ENCODE measurements at places on chromosomes 13 and 19.

- DNase-seq: no peak
These were observed 1066.6 kb upstream of the SLC10A2 start for GRCh38 chr13:104132849-104133248.

- DNase-seq: no peak
These were observed 16.4 kb upstream of the DCUN1D2 start for GRCh38 chr13:113506871-113507388.

GRCh38 chr19:1856698-1857603 lies 6.4 kb downstream of the KLF16 start:
- DNase-seq: peak; percentile 85

- DNase-seq: no peak
These were observed 1.6 kb upstream of the GAS6 start for GRCh38 chr13:113865427-113865826.

DNA sequence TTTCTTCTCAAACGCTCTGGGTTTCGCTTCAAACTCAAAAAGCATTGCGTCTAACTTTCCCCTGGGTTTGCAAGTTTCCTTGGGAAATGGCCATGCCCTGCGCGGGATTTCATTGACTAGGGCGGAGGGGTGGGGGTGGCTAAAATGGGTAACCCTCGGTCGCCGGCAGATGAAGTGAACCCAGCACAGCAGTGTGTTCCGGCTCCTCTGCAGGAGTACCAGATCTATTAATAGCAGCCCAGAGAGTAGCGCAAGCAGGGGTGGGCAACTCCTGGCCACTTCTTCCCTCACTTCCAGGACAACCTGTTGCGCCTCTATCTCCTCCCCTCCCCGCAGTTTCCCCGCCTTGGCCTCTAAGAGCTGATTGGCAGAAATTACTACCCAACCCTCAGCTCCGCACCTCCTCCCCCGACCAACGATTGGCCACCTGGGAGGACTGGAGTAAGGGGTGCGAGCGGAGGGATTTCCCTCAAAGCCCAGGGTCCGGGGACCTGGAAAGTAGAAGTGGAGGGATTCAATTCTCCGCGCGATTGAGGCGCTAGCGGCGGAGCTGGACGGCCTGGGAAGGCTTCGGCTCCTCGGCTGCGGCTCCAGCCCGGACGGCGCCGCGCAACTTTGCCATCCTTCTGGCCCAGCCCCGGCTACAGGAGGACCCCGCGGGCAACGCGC lies at the start of gene FREM2:
TSS of gene FREM2 (plus strand) at position 501 of the 669 bp plus-strand sequence. CDS start 268 bp downstream, outside the sequence.
- DNase-seq: peak; percentile 97
